ENCODE measurements at places on chromosomes 2 and 18. TPM values are rescaled to one million over a fixed set of nuclear protein-coding genes. Genes with fewer than 3 reads are reported as not detected.

GRCh38 chr18:61753373-61753772 lies 139.4 kb downstream of the RNF152 start:
- no peak for DNase-seq

DNA sequence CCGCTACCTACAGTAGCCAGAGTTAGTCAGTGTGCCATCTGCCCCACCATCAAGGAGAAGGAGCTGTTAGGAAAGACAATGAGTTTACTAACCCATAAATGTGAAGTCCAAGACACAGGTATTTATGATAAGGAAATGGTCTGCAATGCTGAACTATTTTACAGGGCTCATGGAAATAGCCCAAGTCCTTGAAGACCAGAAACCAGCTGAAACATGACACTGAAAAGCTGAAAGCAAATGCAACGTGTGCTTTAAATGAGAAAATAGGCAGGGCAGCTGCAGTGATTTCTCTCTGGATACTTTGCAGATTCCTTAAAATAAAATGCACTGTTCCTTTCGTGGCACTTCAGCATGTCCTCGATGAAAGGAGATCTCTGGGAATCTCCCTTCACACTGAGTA lies 256.4 kb upstream of the TCF4 start:
- no peak for DNase-seq

DNA sequence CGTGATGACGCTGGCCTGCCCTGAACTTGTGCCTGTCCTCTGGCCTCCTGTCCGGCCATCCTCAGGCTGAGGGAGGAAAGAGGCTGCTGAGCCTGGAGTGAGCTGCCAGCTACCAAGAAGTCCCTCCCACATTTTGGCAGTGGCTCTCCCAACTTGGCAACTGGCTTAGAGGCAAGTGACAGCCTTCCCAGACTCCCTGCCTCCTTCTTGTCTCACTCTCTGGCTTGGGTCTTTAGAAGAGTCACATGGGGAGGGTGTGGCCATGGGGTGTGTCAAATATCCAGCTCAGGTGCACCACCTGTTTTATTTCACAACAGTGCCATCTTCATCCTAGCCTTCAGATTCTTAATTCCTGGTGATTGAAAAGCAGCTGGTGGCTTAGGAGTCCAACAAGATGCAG lies 222.9 kb downstream of the PRKCE start:
- no peak for DNase-seq

Gene GALR1
- 0.17 TPM for total RNA-seq

Gene SEH1L
- 29.3 TPM for total RNA-seq

DNA sequence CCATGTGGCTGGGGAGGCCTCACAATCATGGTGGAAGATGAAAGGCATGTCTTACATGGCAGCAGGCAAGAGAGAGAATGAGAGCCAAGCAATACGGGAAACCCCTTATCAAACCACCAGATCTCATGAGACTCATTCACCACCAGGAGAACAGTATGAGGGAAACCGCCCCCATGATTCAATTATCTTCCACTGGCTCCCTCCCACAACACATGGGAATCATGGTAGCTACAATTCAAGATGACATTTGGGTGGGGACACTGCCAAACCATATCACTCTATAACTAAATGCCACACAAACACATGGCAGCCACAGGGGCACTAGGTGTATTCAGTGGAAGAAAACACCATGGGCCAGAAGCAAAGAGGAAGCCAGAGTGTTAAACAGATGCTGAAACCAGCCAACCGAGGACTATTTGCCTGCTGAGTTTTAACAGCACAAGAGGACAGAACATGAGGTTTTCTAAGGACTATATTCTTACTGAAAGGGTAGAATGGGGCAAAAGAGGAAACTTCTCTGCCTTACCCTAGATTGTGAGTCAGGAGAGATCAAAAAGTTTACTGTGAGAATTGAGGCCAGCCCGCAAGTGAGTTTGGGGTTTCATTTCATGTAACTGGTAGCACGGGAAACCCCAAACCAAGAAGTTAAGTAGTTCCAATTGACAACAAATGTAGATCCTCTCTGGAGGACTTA lies 49.2 kb downstream of the SIGLEC15 start:
- no peak for DNase-seq

- no peak for DNase-seq
Observed at GRCh38 chr18:9106800-9107584, 4.5 kb downstream of the NDUFV2 start.

GRCh38 chr2:204545861-204546735 lies 823 bp downstream of the PARD3B start:
- DNase-seq: peak; percentile 60

- no peak for DNase-seq
Observed at GRCh38 chr18:48792141-48792540, 158.6 kb downstream of the SMAD7 start.

Gene CACNB4
- total RNA-seq: 0.83 TPM

GRCh38 chr18:74068296-74068695 lies 79.3 kb downstream of the FBXO15 start:
- no peak for DNase-seq

Gene IL18RAP
- not detected for total RNA-seq
